T follicular helper cell (primary cell): ENCODE measurements at places on chromosomes 3 and 15.

DNA sequence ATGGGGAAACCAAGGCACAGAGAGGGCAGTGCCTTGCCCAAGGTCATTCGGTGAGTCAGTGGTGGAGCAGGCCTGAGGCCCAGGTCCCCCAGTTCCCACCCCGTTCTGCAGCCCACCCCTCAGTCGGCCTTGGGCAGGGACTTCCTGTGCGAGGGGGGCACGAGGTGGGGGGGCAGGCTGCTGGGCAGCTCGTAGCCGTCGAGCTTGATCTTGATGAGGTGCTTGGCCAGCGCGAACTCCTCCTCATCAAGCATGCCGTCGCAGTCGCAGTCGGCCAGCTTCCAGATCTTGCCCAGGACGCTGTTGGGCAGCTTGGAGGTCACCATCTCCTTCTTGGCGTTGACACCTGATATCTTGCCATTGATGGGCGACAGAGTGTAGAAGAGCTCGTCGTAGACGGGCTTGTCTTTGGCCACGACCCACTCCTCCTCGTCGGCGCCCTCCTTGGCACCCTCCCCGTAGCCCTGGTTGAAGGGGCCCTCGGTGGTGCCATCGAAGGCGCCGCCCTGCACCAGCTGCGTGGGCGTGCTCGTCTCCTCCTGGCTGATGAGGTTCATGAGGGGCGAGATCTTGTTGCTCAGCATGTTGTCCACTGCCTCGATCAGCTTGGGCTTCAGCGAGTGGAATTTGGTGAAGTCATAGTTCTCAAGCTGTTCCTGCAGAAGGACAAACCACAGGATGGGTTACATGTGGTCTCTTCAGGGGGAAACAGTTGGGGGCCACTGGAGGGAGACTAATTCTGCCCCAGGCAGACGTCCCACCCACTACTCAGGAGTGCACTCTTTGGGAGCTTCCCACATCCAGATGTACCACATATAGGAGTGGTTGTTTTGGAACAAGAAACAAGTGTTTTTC lies 6.9 kb upstream of the SPTBN5 start:
- no peak for DNase-seq

DNA sequence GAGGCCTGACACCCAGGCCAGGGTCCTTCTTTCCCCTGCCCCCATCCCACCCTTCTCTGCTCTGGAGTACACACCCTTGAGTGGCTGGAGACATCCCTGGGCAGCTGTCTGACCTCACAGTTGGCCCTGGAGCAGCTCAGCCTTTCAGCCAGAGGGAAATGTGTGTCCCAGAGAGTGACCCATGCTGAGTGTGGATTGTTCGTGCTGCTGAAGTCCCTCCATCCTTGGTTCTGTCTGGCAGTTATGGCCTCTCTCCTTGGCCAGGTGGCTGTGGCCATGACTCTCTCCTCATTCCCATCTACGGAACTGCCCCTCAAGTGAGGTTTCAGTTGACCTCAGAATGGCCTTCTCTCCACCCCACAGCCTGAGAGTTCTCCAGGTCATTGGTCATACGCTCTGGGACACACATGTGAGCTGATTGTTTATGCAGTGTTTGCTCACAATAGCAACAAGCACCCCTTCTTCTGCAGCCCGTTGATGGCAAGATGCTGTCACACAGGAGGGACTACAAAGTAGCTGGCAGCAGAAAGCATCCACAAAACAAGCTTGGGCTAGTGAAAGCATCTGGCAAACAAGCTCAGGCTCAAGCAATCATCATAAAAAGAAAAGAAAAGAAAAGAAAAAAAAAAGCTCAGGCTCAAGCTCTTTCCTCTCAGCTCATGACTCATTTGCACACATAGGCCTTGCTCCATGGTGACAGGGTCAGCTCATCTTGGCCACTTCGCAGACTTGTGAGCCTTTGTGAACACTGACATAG lies 55.3 kb upstream of the ITGA11 start:
- no peak for DNase-seq

DNA sequence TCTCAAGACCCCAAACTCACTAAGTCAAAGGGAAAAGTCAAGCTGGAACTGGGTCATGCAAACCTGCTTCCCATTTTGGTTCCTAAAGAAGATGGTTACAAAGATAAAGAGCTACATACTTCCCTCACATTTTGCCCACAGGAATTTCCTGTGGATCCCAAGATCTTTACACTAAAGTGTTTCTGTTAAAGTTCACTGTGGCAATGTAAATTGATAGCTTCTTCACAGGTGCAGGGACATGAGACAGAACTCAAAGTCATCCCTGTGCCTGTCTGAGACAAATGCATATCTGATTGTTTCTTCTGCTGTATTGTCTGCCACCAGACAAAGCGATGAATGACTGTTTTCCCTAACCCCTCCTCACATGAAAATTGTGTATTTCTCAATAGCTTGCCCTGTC lies 567.8 kb downstream of the ZIC1 start:
- DNase-seq, result no peak

DNA sequence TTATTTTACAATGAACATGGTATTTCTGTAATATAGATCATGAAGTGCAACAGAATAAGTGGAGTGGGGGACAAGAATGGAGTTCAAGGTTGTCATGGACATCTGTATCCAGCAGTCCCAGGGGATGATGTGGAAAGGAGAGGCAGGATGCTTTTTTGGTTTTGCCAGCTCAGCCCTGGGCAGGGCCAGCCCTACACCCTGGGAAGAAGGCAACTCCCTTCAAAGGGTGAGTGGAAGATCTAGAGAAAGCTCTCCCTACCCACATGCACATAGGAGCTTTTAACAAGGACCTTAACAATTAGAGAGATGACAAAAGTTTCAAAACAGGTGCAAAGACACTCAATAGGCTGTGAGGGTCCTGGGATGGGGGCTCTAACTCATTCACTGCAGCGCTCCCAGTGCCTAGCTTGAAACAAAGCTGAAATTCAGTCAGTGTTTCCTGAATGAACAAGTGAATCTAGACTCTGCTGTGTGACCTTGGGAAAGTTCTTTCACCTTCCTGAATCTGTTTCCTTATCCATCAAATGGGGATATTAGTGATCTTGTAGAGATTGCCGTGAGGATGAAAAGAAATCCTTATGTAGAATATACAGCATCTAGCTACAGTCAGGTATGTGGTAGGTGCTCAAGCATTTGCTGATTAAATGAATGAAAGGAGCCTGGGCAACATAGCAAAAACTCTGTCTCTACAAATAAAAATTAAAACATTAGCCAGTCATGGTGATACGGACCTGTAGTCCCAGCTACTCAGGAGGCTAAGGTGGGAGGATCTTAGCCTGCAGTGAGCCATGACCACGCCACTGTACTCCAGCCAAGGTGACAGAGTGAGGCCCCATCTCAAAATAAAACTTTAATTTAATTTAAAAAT lies 14.3 kb downstream of the BHLHE40 start:
- no peak for DNase-seq

GRCh38 chr3:136543385-136543784 lies 208.8 kb downstream of the STAG1 start:
- no peak for DNase-seq

DNA sequence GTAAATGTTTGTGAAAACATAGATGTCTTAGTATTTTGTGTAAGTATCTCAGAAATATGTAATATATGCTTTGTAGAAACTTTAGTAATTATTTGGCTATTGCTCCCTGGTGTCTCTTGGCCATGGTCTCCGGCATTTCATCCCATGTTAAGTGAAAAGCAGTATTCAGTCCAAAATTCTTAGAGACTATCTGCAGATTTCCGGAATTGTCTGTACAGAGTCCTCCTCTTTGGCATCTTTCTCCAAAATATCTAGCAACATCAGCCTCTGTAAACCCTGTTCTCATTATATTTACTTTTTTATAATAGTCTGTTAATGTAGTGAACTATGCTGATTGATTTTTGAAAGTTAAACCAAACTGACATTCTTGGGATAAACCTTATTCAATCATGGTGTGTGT lies 352.7 kb downstream of the ARPP21 start:
- DNase-seq, result no peak

- DNase-seq, result no peak
Measured at GRCh38 chr15:35256551-35256950, 171.5 kb upstream of the NANOGP8 start.

DNA sequence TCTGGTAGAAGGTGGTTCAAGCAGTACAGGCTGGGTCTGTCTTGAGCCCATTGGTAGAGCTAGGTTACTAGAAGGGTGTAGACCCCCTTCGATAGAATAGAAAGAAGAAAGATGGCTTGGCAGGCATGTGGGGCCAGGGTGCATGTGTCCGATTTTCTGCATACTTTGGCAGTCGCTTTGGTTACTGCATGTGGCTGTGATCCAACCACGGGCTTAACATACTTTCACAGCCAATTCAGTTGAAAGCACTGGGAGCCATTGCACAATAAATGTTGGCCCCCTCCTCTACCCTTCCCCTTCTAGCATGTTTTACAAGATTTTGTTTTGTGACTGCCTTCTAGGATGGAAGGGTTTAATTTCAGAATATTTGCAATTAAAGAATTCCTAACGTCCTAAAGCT lies 7.2 kb downstream of the ARID3B start:
- no peak for DNase-seq

GRCh38 chr3:144296808-144297207 lies 325.2 kb downstream of the DIPK2A start:
- DNase-seq, result no peak

GRCh38 chr3:170697131-170697530 lies 111.3 kb upstream of the SLC7A14 start:
- no peak for DNase-seq

GRCh38 chr3:144810160-144810559 lies 838.5 kb downstream of the DIPK2A start:
- no peak for DNase-seq

DNA sequence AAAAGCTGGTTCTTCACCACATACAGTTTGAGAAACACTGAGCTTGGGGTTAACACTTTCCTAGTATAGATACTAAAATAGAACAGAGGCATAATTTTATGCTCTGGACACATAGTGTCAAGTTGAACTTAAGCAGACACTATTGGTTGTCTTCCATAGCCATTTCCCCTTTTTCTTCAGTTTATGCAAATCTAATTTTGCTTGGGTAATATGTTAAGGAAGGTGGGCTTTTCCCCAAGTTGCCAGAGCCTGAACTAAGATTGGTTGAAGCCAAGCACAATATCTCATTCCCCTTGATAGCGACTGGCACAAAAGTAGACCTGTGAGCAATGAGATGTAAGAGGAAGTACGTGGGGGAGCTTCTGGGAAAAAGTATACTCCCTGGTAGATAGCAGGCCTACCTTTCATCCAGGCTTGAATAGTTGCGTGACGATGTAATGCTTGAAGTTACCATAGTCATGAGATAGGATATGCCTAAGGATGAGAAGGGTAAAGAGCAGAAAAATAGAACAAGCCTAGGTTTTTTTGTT lies 4.5 kb upstream of the POPDC2 start:
- DNase-seq, result no peak

DNA sequence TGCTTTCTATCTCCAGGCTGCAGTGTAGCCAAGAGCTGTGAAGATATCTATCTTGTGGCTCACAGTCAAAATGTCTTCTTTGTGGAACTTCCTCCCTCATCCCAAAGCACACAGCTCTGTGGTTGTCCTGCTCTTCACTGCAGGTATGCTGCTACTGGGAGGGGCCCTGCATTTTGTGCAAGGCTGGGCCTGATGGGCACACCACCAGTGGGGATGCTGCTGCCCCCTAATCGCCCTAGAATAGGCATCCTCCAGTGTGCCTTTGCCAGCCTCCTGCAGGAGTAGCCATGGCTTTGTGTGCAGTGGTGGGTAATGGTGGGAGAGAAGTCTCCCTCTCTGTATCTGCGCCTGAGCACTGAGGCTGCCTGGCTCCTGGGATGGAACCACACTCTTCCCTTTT lies 297.3 kb downstream of the DOCK3 start:
- no peak for DNase-seq

DNA sequence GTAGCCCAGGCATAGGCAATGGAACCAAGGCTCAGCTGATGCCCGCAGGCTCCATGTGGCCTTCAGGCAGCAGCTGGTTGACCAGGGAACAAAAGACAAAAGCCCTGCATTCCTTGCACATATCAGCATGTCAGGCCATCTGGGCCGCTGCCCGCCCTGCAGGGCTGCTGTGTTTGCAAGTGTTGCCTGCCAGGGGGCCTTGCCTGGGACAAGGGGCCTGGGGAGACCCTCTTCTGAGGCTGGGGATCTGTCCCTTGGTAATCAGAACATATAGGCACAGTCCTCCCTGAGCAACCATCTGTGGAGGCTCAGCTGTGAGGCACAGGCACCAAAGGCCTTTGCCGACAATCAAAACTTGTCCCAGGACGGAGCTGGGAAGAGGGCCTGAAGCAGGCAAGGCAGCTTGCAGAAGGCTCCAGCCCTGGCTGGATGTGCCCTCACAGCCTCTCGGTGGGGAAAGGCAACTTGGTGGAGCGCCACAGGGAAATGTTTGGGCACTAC lies 138.2 kb downstream of the TPRA1 start:
- DNase-seq, result no peak

- DNase-seq, result no peak
Measured at GRCh38 chr15:42367041-42367440, 7.7 kb downstream of the CAPN3 start.

GRCh38 chr3:42672515-42672914 lies 12.8 kb upstream of the KLHL40 start:
- DNase-seq, result no peak

DNA sequence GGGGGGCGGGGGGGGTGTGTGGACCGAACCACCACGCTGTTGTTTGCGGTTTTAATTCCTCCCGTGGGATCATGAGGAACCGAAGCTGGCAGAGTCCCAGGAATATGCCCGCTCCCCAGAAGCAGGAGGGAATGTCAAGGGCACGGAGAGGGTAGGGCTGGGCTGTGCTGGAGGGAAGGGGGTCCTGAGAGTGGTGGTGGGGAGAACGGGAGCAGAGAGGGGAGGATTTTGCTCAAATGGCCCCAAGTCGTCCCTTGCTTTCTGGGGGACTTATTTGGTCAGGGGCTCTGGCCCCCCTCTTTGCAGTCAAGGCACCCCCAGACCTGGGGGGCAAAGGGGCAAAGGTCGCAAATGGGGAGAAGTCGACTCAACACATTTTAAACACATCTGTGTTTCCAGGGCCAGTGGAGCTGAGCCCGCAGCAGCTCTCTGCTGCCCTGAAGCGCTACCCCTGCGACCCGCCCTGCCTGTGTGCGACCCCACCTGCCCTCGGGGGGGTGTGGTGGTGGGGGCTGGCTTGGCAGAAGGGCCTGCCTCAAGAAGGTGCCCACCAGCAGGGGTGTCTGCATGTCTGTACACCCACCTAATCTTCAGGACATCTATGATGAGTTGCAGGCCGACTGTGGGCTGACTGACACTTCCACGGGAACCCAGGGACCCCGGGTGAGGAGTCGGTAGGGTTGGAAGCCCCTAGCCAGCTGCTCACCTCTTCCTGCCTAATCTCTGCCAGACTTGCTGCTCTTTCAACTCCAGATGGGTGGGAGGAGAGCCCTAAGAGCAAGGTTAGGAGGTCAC lies 602 bp upstream of the ATP2B2 start:
- no peak for DNase-seq

GRCh38 chr3:43879166-43879565 lies 188.4 kb downstream of the ABHD5 start:
- no peak for DNase-seq

GRCh38 chr3:126495786-126496185 lies 20.1 kb upstream of the ZXDC start:
- no peak for DNase-seq

- DNase-seq, result no peak
Measured at GRCh38 chr3:172203522-172204258, 164.3 kb downstream of the FNDC3B start.

- DNase-seq, result no peak
Measured at GRCh38 chr15:57647791-57648130, 56.1 kb downstream of the MYZAP start.
